GM12892 (cell line): ENCODE measurements at places on chromosomes 4 and X.

DNA sequence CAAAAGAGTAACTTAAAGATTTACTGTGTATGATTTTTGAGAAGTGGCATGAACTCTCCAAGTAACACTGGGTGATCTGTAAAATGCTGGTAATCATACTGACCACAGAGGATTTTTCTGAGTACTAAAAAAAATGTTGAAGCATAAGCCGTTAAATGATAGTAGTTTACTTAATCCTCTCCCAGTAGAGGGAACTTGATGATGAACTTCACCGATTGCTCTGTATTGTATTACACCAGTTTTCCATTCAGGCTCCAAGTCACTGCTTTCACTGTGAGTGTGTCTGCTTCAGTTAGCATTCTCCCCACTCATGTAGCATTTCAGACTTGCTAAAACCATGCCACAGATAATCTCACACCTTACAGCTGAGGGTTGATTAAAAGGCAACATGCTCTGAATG, 294.1 kb downstream of the GBA3 start:
- DNase-seq = no peak

DNA sequence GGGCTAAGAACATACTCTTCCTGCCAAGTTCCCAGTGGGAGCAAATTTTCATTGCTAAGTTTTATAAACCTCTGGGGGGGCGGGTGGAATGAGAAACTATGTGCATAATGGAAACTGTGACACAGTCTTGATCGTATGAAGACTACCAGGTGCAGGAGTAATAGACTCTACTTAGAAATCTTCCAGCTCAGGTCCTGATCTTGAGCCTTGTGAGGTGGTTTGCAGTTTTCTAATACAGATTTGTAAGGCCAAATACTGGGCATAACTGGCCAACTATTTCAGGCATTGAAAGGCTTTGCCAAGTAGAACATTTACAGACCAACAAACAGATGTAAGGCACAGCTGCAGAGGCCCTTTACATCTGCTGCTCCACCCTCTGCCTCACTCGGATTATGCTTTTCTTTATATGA, 89.7 kb upstream of the CBR4 start:
- no peak for DNase-seq

DNA sequence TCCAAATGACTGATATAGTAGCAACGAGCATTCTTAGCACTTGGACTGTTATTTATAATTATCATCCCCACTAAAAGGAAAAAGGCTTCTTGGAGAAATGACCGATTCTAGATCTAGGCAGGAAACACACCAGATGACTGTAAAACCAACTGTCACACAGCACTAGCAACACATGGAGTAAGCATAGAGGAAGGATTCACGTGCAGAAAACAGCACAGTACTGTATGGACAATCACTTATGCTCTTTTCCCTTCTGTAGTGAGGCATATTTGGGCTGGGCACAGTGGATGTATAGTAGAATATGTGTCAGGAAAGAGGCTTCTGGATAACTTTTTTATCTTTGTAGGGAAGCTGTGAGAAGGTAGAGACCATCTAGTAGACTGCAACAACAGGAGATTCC, 6.0 kb upstream of the COPS4 start:
- DNase-seq = no peak

DNA sequence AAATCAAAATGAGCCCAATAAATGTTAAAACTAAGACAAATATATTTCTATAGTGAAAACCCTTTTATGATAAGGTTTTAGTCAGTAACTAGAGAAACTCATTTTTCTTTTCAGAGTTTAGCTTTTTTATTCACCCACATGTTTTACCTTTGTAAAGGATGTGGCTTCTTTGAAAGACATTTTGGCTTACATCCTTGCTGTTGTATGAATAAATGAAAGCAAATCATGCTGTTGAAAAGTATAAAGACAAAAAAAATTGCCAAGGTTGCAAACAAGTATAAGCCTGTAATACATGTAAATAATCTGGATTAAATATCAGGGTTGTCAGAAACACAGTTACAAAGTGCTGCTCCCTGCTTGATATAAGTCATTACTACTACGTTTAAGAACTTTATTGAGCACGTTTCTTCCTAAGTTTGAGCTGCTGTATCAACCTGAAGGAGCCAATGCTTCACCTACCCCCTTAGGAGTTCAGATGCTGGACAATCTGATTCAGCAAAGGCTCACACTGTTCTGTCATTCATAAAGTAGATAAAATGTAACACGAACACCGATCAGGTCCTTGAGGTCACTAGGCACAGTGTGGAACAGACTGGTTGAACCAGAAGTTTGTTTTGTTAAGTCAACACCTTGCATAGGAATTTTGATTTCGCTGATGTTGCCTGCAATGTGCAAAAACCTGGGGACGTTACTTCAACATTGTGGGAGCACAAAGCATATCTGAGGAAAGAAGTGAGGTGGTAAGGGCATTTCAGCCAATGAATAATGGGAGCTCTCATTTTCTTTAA, 321.2 kb upstream of the BMP3 start:
- no peak for DNase-seq

DNA sequence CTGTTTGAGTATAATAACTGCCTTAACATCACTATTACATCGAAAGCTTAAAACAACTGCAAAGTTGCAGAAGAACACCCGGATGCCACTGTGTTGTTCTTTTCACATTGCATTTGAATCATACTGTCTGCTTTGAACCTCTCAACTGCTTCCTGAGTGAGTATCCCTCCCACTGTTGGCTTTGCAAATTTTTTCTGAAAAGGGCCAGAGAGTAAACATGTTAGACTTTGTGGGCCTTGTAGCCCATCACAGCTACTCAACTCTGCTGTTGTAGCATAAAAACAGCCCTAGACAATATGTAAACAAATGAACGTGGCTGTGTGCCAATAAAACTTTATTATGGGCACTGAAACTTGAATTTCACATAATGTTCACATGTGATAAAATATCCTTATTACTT, 76.1 kb downstream of the NSG1 start:
- no peak for DNase-seq

DNA sequence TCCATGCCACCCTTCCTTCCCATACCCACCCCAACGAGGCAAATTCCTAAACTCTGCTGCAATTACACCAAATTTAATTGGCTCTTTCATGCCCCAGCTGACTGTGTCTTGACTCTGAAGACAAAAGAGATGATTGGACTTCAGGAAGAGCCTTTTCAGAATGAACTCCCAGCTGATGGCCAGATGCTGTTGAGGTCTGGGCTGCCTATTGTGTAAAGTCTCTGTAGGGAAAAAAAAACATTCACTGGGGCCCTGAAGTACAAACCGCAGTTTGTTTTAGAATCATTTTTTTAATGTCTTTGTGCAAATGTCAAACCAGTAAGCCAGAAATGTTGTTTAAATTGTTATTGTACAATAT, 174.8 kb downstream of the HHIP start:
- no peak for DNase-seq

- DNase-seq = no peak
Observed at GRCh38 chr4:59243038-59243437, 1957.1 kb upstream of the ADGRL3 start.

DNA sequence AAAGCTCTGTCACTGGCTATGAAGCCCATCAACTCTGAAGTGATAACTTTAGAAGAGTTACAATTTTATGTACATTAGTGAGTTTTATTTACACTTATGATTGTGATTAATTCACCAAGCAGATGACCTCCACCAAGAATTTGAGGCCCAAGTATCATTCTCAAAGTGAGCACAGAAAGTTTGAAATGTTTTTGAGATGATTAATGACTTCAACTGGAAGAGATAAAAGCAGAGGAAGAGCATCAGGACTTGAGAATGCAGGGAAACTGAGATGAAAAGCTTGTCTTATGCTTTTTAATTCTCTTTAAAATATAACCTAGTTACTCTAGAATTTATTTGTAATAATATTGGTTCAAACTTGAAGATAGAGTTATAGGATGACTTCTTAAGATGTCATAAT, 112.8 kb upstream of the H2AZ1 start:
- DNase-seq = no peak

DNA sequence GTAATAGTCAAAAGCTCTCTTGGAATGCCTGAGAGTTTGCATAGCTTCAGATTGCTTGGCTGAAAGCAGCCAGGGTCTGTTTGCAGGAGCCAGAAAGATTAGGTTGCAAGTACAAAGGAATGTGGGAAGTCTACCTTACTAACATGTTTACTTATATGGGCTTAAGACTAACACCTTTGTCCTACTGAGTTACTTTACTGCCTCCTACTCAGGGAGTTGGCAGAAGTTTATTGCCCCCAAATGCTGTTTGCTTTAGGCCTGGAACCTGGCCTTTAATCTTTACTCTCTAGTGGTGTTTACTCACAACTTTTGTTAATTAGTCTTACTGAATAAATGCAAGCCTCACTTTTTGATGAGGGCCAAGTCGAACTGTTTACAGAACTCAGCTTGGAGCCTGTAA, 219.4 kb upstream of the ZC4H2 start:
- no peak for DNase-seq

- DNase-seq = no peak
Observed at GRCh38 chr4:54517781-54518444, 139.8 kb upstream of the KIT start.

DNA sequence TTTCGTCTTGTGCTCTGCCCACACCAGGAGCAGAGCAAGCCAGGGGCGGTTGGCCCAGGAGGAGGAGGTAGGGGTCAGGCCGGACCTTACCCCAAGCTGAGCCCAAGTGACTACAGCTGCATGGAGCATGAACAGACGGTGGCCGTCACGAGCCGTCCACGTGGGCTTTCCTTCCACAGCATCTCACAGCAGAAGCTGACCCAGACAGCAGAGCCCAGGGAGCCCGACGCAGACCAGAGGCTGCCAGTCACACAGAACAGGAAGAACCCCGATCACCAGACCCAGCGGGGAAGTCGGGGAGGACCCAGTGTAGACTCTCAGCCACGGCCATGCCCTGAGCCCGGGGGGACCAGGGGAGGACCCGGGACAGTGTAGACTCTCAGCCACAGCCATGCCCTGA, 58.0 kb downstream of the FAM53A start:
- DNase-seq = no peak

- no peak for DNase-seq
Observed at GRCh38 chr4:55610381-55610780, 18.3 kb upstream of the PDCL2 start.

DNA sequence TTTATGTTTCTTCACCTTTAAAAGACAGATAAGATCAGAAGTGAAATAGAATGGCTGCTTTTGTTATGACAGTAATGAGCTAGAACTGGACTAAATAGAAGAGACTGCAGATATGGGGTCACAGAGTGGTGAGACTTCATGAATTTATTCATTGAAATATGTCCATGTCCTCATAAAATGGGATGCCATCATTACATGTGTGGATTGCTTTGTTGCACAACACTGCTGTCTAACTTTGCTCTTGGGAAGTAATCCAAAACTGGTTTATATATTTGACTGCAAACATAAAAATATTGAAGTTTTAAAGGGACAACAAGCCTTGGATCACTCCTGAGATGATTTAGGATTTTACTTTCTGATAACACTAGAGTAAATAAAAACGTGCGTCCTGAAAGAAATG, 209.2 kb upstream of the FAT4 start:
- DNase-seq = no peak

GRCh38 chr4:76748649-76749048, 149.3 kb downstream of the SOWAHB start:
- DNase-seq = no peak

GRCh38 chrX:39670281-39670680, 427.5 kb downstream of the BCOR start:
- no peak for DNase-seq

DNA sequence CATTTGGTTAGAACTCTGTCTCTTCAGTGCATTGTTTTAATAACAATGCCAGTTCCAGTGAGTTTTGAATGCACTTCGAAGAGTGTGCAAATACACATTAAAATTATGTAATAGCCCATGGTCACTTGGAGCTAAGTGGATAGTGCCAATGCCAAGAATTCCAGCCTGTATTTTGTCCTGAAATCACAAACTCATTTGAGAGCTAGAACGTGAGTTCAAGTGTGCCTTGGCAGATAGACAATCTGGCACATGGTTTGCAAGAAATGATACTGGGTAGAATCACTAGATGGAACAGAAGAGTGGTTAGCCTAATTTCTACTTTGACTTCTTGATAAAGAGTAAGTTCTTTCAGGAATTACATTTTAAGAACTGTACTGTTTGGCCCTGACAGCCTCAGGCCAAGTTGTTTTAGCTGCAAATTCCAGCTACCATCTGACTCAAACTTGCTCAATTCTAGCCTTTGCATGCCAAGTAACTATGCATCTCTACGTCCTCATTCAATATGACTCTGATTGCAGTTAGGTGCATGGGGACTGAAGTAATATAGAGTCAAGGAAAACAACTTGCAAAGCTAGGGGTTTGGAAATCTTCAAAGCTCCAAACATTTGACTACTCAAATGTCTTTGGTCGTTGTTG, 131.9 kb upstream of the SMIM31 start:
- no peak for DNase-seq

GRCh38 chrX:103376979-103377324, 614 bp downstream of the BEX3 start:
- DNase-seq = no peak

GRCh38 chrX:107763647-107764046, 11.9 kb downstream of the TSC22D3 start:
- no peak for DNase-seq

DNA sequence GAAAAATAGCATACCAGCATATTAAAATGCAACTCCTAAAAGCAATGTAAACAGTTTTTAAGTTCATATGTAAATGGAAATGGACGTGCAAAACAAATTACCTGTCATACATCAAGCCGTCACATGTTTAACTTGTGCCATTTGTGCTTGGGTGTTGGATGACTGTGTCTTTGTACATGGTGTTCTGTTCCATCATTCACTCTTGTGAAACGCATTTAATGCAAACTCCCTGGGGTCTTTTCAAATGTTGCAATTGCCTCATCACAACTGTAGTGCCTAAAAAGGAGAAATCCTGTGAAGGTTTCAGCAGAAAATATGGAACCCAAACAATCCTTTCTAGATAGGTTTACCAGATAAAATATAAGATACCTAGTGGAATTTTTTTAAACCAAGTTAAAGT, 52.4 kb downstream of the PHOX2B start:
- no peak for DNase-seq

DNA sequence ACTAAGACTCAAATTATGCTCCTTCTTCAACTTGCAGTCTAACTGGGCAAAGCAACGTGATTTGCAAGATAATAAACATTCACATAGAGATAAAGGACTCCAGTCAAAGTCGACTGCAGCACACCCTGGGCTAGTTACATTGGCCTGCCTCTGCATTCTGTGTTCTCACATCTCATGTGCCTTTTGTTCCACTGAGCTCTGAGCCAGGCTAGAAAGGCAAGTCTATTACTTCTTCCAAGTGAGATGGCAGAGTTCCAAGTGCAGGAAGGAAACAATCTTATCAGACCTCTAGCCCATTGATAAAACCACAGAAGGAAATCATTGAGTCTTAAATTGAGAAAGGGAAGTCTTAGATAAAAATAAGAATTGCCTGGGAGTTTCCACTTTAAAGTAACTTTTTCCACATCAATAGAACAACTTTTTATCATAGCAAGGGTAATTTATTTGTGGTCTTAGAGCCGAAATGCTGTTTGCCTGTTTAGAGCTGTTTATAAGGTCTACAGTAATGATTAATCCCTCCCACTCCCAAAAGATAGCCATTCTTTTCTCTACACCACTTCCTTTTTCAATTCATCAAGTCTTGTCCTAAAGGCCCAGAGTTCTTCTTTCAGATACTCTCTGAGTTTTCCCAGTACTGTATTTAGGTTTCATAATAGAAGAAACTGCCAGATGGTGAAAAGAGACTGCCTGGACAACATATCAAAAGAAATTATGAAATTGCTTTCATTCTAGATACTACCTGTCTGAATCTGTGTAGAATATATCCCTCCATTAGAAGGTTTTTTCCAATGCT, 200.2 kb downstream of the GUCY2F start:
- no peak for DNase-seq

GRCh38 chr4:150033901-150034300, 44.3 kb upstream of the DCLK2 start:
- no peak for DNase-seq

- DNase-seq = no peak
Observed at GRCh38 chrX:29241809-29242208, 654.6 kb downstream of the IL1RAPL1 start.
